ENCODE measurements at places on chromosomes 4 and X.

DNA sequence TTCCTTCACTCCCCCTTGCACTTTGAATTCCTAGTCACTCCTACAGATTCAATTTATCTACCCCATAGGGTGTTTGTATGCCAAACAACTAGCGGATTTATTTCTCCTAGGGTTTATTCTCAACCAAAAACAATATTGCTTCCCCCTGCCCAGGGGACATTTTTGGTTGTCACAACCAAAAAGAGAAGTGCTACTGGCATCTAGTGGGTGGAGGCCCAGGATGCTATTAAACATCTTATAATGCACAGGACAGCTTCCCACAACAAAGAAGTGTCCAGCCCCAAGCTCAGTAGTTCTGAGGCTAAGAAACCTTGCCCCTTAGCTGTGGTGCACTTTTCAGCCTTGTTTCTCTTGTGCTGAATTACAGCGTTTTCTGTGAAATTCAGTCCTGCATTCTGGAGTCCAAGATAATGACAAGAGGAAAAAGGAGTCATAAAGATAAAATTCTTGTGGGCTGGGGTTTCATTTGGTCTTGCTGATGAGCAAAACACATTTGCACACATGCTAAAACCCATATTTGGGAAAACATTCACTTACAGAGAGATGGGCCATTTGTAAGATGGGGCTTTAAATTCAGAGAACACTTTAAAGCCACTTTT, 11.2 kb upstream of the SYTL4 start:
- no peak for DNase-seq

GRCh38 chrX:56785442-56785841, 56.4 kb downstream of the NBDY start:
- no peak for DNase-seq

GRCh38 chr4:13174001-13174400, 310.1 kb downstream of the RAB28 start:
- no peak for DNase-seq

DNA sequence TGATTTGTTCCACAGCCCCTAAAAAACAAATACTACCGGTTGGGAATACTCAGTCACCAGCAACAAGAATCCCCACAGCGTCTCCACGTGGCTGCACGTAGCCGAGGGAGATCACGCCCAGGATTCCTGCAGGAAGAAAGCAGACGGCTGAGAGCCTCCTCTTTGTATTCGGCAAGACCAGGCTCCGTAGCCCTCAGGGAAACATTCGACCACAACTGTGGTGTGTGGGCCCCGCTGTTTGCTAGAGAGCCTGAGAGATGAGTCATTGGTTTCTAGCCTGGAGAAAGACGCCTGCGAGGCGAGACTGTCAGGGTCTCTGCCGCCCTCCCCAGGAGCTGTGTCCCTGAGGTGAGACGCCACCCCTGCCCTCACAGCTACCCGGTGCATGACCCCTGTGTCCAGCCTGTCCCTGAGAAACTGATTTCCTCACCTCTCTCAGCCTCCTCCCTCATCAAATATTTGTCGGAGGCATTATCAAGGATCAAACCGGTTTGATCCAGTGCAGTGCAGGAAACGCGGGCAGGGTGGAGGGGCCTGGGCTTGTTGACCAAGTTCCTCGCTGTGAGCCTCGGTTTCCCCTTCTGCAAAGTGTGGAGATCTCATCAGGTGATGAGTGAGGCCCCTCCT, 4.7 kb upstream of the S100P start:
- DNase-seq = peak; percentile 4

DNA sequence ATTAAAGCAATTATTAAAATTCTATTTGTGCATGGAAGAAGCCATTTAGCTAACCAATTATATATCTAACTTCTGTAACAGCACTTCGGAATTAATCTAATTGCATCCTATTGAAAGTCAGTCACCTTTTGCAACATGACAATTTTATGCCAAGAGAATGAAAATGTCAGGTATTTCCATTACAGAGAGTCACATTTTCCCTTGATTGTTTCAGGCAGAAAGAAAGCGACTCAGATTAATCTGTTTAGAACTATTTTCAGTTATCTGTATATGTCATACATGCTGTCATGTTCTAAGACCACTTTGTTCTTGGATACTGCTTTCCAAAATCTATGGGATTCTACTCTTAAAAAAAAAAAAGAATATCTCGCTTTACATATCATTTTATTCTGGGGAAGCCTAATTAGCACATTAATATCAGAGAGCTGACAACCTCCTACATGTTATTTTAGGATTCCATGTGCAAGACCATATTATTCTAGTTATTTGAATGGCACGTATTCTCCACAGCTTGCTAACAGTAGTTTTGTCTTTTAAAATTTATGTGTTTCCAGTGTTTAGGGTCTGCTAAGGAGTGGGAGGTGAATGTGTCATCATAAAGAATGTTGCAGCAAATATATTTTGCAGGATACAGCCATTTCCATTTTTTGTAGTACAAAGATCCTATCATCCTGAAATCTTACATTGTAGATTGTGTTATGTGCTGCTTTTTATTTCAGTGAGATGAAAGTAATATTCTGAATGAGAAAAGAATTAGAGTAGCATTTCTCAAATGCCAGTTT, 31.7 kb downstream of the GALNT7 start:
- no peak for DNase-seq

- no peak for DNase-seq
Observed at GRCh38 chrX:112056886-112057285, 25.7 kb downstream of the TRPC5 start.
